Naive thymus-derived CD4-positive, alpha-beta T cell (primary cell): ENCODE measurements at places on chromosomes 7 and 10. TPM values are rescaled to one million over a fixed set of nuclear protein-coding genes. Genes with fewer than 3 reads are reported as not detected.

PRLHR gene
- not detected for total RNA-seq

TBX20 gene
- total RNA-seq = not detected

UPK3BL2 gene
- 61.3 TPM for total RNA-seq

MYOZ1 gene
- not detected for total RNA-seq

ZC3HAV1 gene
- 157 TPM for total RNA-seq

OPALIN gene
- total RNA-seq = not detected

STN1 gene
- total RNA-seq = 40.1 and 42.6 TPM in 2 replicates

SMARCD3 gene
- total RNA-seq = 45.5 TPM

ZNF273 gene
- total RNA-seq = 6.3 TPM

SLC29A4 gene
- 0.51 TPM for total RNA-seq

DNA sequence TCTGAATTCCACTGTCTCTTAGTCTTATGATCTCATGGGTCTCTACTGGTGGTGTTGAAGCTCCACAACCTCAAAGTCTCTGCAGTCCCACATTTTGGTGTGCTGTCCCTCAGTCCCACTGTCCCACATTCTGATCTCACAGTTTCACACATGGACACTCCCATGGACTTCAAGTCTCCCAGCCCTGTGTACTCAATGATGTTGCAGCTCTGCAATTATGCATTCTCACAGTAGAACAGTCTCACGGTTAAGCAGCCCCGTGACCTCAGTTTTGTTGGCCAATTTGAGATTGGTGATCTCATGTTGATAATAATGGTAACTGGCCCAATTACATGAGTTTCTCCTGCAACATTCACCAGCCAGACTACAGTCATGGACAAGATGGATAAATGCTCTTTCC is 109.4 kb downstream of the ODAD2 start:
- DNase-seq = no peak

GRCh38 chr7:112190120-112190519 is 16.1 kb downstream of the DOCK4 start:
- no peak for DNase-seq

- no peak for DNase-seq
Measured at GRCh38 chr7:8221567-8221966, 40.4 kb downstream of the ICA1 start.
